Iris pigment epithelial cell (primary cell): ENCODE measurements at places on chromosomes 3 and 15.

DNA sequence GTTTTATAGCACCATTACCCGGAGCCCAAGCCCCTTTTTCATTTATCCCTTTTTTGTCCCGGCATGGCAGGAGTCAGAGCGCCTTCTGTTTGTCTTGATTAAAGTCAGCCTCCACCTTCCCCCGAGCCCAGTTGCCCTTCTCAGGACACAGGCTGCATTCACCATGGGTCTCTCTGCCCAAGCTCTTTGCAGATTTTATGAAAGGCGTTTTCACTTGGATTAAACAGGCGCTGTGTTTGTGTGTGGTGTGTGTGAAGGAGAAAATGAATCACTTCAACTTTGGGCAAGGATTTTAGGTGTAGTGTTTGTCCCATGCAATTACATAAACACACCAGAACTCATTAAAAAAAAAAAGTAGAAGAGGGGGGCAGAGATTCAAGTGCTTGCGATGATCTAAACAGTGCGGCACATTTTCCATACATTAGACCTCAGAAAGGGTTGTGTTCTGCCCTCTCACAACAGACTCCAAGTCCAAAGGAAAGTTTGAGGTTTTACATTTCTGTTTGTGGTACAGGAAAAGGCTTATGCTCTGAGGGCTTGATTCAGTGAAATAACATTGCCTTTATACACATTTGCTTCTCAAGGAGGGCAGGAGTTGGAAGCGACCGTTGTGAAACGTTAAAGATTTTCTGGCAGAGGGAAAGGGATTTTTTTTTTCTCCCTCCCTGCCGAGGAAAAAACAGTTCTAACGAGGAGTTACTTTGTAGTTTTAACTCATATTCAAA, 14.5 kb upstream of the IL16 start:
- peak; percentile 12 for DNase-seq

DNA sequence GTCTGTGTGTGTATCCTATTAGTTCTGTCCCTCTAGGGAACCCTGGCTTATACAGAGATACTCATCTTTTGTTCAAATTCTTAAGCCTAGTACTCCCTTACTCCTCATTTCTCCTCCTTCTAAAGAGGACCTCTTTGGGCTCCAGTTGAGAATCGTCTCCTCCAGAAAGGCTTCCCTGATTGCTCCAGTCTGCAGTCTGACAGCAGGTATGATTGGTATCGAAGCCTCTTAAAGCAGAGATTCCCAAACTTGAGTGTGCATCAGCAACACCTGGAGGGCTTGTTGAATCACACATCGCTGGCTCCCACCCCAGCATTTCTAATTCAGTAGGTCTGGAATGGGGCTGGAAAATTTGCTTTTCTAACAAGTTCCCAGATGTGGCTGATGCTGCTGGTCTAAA, 60.9 kb upstream of the NMNAT3 start:
- no peak for DNase-seq

GRCh38 chr3:10956531-10956930, 36.0 kb upstream of the SLC6A1 start:
- no peak for DNase-seq

DNA sequence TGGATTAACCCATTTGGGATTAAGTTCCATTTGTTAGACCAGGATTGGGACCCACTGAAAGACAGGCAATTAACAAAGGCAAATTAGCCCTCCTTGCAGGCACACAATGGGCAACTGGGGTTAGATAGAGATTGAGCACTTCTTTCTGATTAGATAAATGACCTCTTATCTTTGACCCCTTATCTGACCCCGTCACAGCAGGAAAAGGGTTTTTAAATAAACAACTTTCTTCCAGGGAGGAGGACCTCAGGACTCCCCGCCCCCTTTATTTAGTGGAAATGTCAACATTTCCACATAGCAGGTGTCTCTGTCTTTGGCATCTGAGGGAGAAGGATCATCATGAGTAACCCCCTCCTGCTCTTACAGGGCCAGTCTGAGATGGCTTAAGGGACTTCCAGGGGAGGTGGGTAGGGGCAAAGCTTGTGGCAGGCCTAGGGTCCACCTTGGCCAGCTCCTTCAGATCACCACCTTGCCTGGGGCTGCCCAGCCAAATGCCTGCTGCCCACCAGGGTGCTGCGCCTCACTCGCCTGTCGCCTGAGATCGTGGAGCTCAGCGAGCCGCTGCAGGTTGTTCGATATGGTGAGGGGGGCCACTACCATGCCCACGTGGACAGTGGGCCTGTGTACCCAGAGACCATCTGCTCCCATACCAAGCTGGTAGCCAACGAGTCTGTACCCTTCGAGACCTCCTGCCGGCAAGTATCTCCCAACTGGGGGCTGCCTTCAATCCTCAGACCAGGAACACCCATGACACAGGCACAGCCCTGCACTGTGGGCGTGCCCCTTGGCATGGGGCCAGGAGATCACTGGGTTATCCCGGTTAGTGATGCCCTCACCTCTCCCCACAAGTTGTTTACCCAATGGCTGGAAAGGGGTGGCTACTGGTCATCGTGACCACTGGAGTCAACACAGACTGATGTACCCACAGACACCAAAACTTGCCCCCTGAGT, 2.6 kb upstream of the WDR6 start:
- no peak for DNase-seq

DNA sequence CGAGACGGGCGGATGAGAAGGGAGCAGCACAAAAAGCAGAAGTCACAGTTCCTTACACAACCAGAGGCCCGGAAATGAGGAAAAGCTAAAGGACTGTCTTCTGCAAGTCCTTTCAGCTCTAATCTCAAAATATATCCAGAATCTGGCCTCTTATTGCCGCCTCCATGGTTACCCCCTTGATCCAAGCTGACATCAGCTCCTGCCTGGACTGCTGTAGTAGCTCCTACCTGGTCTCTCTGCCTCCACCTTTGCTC, 324.0 kb upstream of the ROPN1 start:
- DNase-seq = no peak

DNA sequence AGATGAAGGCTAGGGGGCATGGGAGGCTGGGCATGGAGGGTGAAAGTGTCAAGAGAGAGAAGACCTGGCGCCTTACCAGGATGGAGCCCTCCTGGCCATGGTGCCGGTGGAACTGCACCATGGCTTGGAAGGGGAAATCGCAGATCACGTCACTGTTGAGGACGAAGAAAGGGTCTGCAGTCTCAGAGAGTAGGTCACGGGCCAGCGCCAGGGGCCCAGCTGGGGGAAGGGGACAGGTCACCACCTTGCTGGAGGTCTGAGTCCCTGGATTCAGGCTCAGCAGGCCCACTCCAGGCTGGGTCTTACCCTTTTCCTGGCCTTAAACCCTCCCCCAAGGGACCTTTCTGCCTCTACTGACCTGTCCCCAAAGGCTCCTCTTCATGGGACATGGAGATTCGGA, 855 bp downstream of the GMPPB start:
- DNase-seq = no peak

- peak; percentile 43 for DNase-seq
These were observed at the start of gene TMEM108 for GRCh38 chr3:133038089-133038730. Gene TMEM108, plus strand, starts transcription at chr3:133038391.

DNA sequence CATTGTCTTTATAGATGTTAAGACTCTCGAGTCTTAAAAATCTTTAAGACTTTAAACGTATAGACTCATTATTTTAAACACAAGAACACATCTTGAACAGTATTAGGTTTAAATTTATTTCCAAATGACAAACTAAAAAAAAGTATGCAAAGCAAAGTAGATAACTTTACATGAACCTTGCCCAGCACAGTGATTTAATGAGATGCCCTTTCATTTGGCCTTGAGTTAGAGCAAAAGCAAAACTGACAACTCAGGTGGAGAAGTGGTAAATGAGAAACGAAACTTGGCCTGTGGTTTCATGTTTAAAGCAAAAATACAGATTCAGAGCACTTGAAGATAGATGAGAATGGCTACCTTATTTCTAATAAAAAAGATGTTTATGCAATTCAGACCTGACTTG, 8.6 kb downstream of the GPR15 start:
- DNase-seq = no peak

- DNase-seq = no peak
These were observed 12.4 kb downstream of the ITGA11 start for GRCh38 chr15:68419301-68420175.

DNA sequence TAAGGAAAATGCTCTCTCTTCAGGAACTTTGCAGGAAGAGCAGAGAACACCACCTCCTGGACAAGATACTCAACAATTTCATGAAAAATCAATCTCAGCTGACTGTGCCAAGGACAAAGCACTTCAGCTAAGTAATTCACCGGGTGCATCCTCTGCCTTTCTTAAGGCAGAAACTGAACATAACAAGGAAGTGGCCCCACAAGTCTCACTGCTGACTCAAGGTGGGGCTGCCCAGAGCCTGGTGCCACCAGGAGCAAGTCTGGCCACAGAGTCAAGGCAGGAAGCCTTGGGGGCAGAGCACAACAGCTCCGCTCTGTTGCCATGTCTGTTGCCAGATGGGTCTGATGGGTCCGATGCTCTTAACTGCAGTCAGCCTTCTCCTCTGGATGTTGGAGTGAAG, 200.5 kb downstream of the AKAP13 start:
- peak; percentile 35 for DNase-seq
